ENCODE measurements at places on chromosomes 2 and 18.

DNA sequence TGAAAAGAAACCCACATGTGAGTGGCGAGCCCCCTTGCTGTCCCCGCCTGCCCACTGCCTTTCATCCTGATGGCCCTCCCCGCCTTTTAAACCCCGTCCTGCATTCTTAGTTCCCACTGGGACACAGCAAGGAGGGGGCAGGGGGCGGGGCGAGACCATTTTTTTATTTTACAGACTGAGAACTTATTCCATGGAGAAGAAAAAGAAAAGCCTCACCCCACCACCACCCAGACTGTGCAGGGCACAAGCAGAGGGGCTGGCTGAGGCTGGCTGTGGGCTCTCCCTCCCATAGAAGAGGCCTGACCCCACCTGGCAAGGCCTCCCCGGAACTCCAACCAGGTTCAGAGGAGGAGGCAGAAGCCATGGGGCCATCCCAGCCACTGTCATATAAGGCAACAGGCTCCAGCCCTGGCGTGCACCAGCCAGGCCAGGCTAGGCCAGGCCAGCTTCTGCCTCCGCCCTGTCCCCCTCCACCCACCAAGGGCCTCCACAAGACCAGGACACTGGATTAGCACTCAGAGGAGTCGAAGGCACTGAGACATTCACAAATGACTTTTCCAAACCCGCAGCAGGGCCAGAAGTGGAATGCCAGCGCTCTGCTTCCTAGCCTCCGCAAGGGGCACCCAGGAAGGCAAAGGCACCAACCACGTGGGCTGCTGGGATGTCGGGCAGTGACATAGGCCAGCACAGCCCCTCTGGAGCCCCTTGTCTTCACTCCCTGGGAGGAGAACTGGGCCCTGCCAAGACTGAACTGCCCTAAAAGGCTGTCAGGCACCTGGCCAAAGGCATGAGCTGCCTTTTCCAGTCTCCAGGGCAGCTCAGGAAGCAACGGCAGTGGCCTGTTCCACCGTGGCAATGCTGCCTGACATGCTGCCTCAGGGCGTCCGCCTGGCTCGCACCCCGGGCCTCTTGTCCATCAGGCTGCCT is 37.5 kb upstream of the SEMA4C start:
- DNase-seq = no peak

- no peak for DNase-seq
Observed at GRCh38 chr2:137888845-137889244, 75.4 kb upstream of the HNMT start.

DNA sequence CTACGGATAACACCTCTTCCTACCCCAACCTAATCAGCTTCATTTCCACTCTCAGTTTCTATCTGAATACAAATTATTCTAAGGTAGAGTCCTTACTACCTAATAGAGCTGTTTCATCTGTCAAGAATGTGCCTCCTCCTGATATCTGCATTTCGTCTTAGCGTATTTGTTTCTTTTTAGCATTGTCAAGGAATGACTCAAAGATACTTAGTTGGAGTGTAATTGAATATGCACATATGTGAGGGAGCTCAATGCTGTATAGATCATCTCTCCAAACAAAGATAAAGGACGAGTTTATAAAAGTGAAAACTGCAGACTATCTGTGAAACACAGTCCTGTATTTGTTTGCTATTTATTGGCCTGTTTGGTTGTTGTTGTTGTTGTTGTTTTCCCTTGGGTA is 2059.4 kb upstream of the CELF4 start:
- DNase-seq = no peak

- no peak for DNase-seq
Observed at GRCh38 chr2:236359426-236360045, 95.3 kb upstream of the ASB18 start.

GRCh38 chr2:13916066-13916465 is 716.5 kb upstream of the LRATD1 start:
- no peak for DNase-seq

DNA sequence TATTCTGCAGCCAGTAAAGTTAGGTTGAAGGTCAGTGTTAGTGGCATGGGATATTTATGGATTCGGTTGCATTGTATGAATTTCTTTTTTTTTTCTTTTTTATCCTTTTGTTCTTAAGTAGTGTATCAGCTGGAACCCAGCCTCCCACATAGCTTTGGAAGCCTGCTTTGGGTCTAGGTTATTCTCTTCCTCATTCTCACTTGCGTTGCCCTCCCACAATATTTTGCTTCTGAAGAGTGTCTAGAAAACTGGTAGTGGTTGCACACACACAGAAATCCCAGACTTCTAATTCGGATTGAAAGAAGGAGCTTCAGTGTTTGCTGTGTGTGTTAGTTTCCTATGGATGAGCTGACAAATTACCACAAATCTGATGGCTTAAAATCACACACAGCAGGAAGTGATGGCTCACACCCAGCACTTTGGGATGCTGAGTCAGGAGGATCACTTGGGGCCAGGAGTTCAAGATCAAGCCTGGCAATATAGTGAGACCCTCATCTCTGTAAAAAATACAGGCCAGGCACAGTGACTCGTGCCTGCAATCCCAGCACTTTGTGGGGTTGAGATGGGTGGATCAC is 104.8 kb downstream of the ARL4C start:
- no peak for DNase-seq

DNA sequence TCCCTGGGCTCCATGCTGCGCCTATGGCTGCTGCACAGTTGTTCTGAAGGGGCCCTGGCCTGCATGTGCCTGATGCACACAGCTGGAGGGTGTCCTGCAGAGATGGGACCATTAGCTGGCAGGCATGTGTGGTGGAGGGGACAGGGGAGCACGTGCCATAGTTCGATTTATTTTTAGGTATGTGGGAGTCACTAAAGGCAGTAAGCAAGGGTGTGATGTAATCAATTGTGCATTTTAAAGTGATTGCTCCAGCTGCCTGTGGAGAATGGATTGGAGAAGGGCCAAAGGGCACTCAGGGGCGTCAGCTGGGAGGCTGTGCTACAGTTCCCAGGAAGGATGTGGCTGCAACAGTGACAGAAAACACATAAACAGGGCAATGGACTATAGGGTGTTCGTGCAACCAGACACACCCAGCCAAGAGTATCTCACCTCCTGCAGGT is 205.1 kb downstream of the ARL4C start:
- no peak for DNase-seq

GRCh38 chr2:1987379-1987778 is 243.1 kb upstream of the PXDN start:
- DNase-seq = no peak

- DNase-seq = no peak
Observed at GRCh38 chr2:138724729-138725459, 55.3 kb downstream of the NXPH2 start.

DNA sequence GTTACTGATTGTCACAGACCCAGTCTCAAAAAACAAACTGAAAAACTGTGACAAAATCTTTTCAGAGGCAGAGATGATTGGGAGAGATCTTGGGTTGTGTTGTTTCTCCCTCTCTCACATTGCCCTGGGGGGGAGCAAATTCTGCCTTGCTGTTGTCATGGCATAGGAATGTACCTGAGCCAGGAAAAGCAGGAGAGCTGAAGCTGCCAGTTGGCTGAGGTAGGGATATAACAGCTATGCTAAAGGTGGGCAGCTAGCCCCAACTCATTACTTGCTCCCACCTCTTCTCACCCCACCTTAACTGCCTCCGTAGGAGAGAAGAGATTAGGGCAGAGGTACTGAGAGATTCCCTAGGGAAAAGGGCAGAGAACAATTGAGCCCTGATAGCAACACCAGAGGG is 299.3 kb downstream of the OSR1 start:
- no peak for DNase-seq

DNA sequence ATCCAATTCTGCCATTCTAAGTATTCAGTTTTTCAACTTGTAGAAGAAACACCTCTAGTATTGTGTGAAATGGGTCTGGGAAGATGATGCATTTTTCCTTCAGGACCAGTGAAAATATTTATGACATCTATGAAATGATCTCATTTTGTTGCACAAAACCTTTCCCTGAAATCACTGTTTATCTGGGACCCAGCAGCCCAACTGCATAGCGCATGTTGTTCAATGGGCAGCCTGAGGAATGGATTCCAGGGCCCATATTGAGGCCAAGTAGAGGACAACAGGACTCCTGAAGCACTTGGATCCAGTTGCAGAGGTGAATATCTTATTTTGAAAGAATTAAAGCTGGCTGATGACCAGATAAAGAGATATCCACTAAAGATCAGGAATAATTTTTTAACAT is 7.3 kb downstream of the RBMS1 start:
- no peak for DNase-seq

DNA sequence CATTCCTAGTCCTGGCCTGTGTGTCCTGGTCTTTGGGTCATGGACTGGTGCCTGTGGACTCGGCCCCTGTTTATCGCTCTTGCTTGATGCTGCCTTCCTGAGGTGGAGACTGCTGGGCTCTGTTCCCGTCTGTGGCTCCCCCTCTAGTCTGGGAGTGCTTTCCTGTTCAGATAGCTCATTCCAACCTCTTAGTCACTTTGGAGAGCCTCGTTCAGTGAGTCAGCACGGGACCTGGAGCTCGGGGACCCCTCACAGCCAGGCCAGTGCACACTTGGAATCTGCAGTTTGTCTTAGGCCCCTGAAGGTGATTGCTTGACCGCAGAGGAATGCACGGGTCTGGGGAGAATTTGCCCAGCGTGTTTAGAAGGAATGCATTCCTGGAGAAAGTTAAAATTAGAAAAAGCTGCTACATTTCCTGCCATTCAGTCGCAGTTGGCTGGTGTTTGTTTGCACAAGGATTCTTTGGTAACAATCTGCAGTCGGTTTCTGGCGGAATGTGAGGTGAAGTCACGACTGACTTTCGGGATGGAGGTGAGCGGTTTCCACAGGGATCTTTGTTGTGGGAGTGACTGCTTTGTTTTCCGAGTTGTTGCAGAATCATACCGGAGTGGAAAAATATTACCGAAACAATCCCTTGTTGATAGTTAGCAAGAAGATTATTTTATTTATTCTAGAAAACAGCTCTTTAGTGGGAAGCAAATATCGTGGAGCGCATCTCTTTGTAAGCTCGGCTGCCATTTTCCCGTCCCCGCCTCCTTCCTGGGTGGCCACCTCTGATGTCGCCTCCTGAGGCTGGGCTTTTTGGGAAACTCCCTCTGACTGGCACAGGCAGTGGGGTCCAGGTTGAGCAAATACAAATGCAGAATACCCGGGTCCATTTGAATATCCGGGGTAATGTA is 29.6 kb downstream of the SH3BP4 start:
- no peak for DNase-seq

GRCh38 chr2:97758131-97758705 is 44.8 kb downstream of the ZAP70 start:
- DNase-seq = no peak

GRCh38 chr18:10377956-10378355 is 76.5 kb upstream of the APCDD1 start:
- no peak for DNase-seq

GRCh38 chr2:173431191-173431590 is 76.5 kb downstream of the CDCA7 start:
- DNase-seq = no peak

- DNase-seq = no peak
Observed at GRCh38 chr2:10919771-10920621, 8.3 kb downstream of the KCNF1 start.
